Fibroblast of skin of right quadriceps (primary cell): ENCODE measurements at places on chromosomes 5 and 9.

DNA sequence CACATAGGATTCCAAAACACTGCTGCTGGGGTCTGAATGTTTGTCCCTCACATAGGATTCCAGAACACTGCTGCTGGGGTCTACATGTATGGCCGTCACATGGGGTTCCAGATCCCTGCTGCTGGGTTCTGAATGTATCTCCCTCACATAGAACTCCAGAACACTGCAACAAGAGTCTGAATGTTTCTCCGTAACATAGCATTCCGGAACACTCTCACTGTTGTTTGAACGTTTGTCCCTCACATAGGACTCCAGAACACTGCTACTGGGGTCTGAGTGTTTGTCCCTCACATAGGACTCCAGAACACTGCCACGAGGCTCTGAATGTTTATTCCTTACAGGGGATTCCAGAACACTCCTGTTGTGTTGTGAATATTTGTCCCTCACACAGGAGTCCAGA is 216.8 kb downstream of the FOXD4L6 start:
- DNase-seq = no peak

GRCh38 chr9:12224449-12224848 is 468.7 kb upstream of the TYRP1 start:
- DNase-seq = no peak

DNA sequence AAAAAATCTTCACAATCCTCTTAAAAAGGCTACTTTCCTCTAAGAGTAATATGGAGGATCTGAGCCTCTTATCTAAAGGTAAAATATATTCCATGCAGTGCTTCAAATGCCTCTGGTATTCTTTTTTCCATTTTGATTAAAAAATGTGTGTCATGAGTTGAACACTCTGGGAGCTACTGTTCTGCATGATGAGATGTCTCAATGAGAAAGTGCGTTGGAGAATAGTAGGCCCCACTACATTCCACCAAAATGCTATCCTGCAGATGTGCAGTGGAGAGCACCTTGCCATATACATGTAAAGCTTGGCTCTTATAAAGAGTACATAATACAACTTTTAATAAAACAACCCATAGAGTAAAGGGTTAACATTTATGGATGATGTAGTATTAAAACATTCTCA is 26.3 kb downstream of the ALDH1A1 start:
- DNase-seq = no peak

DNA sequence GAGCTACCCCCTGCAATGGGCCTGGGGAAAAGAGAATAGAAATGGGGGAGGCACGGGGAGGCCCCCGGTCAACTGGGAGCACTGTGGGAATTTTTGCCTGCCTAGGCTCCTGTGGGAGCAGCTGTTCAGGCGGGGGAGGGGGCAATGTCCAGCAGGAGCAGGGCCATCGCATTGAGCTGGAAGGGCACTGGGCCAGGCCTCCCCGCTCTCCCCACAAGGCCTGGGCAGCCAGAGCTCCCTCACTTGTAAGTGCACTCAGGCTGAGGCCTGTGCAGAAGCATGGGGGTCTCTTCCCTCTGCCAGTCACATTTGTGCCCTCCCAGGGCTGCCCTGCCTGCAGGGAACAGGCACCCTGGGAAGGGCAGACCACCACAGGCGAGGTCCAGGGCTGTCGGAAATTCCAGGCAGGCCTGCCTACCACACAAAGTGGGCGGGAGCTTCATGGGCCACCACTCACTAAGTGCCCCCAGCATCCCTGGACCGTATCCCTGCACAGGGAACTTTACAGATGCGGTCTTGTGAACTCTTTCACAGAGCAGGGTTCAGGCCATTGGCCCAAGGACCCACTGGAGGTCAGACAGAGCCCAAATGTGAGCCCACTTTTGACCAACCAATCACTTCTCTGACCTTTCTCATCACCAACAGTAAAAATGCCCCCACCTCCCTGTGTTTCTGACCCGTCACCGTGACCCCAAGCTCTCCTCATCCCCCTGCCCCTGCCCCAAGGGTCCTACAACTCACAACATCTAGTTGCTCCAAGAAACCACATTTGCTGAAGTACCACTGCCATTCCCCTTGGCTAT is 1.0 kb upstream of the CFAP157 start:
- no peak for DNase-seq

DNA sequence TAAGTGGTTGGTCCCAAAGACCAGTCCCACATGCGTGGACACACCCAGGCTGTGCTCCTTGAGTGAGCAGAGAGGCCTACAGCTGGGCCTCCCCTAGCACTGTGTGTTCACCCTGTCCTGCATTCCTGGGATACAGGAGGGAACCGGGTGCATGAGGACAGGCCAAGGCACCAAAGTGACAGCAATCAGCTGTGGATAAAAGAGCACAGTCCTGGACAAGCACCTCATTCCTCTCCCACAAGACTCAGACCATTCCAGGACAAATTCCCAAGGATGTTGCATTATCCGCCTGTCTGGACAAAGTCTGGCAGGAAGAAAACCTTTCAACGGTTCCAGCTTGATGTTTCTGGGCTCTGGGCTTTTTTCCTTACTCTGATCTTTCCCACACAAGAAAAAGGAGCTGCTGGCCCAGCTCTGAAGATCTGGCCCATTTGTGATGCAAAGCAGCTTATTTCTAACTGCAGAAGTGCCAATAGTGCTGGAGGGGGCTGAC is 273.2 kb downstream of the ENC1 start:
- no peak for DNase-seq

DNA sequence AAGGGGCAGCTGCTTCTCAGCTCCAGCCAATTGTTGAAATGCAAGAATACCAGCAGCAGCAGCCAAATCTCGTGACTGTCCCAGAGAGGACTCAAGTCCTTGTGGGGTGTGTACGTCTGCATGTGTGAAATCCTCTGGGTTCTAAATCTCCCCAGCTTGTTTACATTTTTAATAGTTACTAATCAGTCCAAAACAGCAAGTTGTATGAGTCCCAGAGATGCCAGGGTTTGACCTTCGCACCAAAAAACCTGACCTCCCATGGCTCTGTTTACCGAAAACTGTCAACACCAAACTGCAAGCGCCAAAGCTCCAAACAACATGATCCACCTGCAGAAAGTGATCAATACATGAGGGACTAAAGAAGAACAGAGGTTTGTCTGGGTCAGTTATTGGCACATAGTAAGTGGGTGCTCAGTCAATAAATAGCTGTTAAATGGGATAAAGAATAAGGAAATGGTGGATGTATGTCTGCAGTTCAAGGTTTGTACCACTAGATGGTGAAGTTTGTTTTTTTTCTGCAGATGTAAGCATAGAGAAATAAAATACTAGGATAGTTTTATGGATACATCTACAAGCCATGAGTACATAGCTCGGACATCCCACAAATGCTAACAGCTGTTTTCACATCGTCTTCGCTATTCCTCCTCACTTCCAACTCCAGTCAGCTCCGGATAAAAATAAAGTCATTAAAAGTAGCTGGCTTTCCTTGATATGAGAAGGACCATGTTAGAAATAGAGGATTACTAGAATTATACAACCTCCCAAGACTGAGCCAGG is 85.3 kb upstream of the ADRB2 start:
- peak; percentile 66 for DNase-seq

DNA sequence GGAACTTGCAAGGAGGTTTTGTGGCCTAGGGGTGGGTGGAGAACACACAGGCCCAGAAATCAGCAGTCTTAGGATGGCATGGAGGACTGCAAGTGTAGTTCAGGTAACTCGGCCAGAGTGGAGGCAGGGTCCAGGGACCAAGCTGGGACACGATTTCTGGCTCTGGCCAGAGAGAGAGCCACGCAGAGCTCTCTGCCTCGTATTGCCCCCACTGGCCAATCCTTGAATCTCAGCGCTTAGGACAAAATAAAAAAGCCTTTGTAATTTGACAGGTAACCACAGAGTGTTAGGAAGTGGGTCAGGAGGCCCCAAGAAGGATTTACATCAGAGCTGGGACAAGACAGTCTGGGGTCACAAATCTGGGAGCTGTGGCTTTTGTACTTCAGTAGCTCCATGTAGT is 11.7 kb downstream of the MAP3K1 start:
- DNase-seq = no peak

- no peak for DNase-seq
Measured at GRCh38 chr5:78768781-78769380, 120.3 kb upstream of the LHFPL2 start.

DNA sequence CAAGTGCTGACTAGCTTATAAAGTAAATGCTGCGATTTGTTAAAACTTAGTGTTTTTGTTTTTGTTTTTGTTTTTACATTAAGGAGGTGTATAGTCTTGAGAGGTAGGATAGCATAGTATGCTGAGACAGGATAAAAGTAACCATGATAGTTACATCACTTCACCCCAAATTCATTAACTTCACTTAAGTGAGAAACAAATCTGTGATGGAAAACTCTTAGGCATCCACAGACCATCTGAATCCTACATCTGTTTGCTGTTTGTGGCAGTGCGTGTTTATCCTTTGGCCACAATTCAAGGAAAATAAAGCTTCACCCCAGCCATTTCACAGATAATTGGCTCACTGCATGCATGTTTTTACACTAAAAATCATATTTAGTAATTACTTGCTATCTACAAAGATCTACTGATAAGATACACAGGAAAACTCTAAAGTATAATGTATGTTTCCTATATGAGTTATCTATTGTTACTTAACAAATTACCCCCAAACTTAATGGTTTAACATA is 82.0 kb downstream of the ZNF622 start:
- no peak for DNase-seq

GRCh38 chr9:111917980-111918379 is 21.4 kb downstream of the UGCG start:
- no peak for DNase-seq

DNA sequence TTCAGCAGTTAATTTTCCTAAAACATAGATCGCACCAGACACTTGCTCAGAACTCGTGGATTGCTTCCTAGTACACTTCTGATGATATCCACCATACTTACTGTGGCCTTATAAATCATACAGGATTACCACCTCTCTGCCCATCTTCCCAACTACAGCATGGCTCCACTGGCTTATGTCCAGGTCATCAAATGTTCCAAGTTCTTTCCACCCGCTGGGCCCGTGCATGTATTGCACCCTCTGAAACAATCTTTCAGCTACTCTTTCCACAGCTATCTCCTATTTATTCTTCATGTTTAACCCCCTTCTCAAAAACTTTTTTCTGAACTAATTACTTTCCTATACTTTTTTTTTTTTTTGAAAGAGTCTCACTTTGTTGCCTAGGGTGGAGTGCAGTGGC is 18.5 kb downstream of the FBXW2 start:
- no peak for DNase-seq

GRCh38 chr5:77266291-77266690 is 55.8 kb downstream of the PDE8B start:
- peak; percentile 74 for DNase-seq

DNA sequence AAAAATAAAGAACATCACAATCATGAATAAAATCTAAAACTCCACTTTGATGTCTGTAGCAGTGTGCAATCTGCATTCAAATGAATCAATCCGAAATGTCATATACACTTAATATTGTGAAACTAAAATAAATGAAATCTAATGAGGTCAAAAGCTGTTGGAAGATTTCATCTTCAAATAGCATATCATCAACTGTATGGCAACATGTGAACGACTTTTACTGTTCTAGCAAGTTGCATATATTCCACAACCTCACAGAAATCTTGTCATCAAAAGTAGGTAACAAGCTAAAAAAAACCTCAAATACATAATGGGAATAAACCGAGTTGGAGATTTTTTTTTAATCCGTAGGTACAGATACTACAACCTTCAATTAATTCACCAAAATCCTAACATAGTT is 1.2 kb downstream of the PTBP3 start:
- DNase-seq = no peak

GRCh38 chr5:76542887-76543690 is 80.1 kb downstream of the F2RL2 start:
- no peak for DNase-seq

GRCh38 chr5:17185349-17185748 is 32.1 kb upstream of the BASP1 start:
- DNase-seq = no peak

DNA sequence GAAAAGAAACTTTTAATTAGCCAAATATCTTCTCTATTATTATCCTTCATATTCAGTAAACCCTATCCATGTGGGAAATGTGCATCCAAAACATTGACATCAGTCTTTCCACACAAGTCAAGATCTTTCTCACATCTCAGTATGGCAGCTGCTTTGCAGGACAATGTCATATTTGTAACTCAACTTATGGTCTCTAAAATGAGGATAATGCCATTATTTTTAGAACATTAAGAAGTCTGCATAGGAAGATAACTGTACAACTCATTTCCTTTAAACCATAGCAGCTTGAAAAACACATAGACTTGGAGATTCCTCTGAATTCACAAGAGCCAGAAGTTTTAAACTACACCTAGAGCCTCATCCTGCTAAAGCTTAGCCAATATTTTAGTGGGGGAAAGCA is 43.7 kb downstream of the MCTP1 start:
- DNase-seq = no peak

- peak; percentile 81 for DNase-seq
Measured at GRCh38 chr9:8660383-8660782, 860.8 kb upstream of the DMAC1 start.

- DNase-seq = no peak
Measured at GRCh38 chr9:125989524-125990180, 242.5 kb downstream of the PBX3 start.

DNA sequence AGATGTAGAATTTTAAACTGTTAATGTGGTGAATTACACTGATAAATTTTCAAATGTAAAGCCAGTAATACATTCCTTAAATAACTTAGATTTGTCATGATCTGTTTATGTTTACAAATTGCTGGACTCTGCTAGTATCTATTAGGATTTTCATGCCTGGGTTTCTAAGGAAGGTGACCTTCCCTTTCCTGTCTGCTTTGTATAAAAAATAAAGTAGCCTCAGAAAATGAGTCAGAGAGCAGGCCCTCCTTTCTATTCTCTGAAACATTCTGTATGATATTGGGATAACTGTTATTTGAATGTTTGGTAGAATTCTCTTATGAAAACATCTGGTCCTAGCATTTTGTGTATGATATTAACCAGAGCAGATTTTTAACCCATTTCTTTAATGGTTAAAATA is 255.3 kb downstream of the SYK start:
- peak; percentile 28 for DNase-seq

GRCh38 chr9:128055344-128056040 is 11.6 kb downstream of the NAIF1 start:
- no peak for DNase-seq

GRCh38 chr5:67209141-67209771 is 12.7 kb upstream of the CD180 start:
- DNase-seq = peak; percentile 70

- DNase-seq = no peak
Measured at GRCh38 chr5:100828071-100828897, 74.8 kb downstream of the ST8SIA4 start.

DNA sequence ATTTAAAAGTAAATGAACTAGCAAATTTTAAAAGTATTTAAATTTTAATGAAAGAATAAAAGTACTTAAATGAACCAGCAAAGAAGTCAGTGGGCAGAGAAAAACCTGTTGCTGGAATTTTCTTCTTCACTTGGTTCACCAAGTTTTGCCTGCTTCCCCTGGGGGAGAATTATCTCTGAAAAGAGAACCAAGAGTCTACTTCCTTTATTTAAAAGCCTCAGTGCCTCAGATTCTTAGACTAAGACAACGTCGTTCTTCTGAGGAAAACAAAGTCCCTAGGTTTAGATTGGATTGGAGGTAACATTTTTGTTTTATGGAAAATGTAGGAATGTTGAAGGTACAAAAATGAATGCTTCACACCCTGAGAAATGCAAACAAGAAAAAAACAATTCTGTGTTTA is 7.4 kb upstream of the KLF4 start:
- DNase-seq = no peak

- no peak for DNase-seq
Measured at GRCh38 chr9:899440-900184, 58.1 kb downstream of the DMRT1 start.
